A549 treated with Hydrocortisone at 1 μM for 4 hours (cell line): ENCODE measurements at places on chromosomes 7 and 10. TPM values are rescaled to one million over a fixed set of nuclear protein-coding genes. Genes with fewer than 3 reads are reported as not detected.

The TLX1 gene
- not detected in 5 replicates for total RNA-seq

The NACAD gene
- 0.22 to 0.37 TPM (median 0.31 TPM) in 5 replicates for total RNA-seq

The ARID5B gene
- 1.4 to 2.7 TPM (median 1.7 TPM) in 5 replicates for total RNA-seq

The TBX20 gene
- 1.4 to 2.9 TPM (median 2.2 TPM) in 5 replicates for total RNA-seq
